ENCODE measurements at places on chromosomes 1 and 21.
A peak's percentile ranks its signal among the peaks of the same experiment; 100 is the strongest.

DNA sequence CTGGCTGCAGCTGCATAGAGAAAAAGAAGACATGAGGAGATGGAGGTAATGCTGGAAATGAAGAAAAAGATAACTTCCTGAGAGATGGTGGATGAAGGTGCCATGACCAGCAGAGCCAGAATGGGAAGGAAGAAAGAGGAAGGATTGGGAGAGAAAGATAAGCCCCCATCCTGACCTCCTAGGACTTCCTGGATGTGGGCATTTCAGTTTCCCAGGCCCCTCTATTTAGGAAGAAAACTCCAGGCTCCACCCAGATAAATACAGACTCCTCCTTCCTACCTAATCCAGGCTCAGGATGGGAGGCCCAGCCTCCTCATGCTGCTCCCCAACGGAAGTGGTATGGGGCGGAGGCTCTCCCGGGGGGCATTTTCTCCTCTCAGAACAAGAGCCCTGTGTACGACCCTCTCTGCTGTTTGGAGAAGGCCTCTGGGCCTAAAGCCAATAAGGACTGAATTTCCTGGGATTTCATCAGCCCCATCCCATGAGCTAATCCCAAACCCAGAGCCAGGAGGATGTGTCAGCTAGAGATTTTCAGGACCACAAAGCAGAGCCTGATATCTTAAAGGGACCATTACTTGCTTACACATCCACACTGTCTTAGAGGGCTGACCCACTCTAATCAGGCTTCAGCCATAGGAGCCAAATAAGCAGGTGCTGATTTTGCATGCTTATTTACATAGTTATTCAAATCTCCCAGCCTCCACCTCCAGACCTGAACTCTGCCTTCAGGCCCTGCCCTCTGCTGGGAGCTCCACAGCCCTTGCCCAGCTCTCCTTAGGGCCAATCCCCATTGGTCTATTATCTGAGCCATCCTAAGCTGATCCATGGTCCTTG is 5.1 kb upstream of the ARHGEF2 start:
- DNase-seq: peak; percentile 68

- DNase-seq: no peak
These were observed 604.2 kb downstream of the LRRIQ3 start for GRCh38 chr1:73593804-73594203.

DNA sequence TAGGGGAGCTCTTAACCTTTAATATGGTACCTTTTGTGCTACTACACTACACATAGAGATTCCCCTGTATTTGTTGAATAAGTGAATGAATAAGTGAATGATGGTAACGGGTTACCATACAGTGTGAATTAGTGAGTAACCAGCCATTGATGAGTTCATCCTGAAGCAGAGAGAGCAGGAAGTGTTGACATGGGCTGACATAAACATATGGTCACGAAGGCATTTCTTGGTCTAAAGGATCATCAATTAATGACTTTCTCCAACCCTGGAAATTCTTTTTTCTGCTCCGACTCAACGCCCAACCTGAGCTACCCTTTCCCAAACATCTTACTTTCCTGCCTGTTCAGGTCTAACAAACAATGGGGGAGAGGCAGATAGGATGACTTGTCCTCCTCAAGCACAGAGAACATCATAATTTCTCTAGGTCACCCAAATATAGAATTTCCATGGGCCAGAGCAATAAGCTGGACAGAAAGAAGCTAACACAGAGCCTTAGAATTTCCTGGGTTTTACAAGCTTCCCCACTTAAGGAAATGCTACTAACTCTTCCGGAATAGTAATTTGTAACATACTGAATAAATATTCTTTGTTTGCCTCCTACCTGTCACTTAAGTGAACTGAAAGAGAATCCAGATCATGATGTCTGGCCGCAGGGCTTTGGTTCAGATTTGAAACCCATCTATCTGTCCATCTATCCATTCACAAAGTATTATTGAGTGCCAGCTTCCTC is 114.7 kb upstream of the NGF start:
- DNase-seq: no peak

DNA sequence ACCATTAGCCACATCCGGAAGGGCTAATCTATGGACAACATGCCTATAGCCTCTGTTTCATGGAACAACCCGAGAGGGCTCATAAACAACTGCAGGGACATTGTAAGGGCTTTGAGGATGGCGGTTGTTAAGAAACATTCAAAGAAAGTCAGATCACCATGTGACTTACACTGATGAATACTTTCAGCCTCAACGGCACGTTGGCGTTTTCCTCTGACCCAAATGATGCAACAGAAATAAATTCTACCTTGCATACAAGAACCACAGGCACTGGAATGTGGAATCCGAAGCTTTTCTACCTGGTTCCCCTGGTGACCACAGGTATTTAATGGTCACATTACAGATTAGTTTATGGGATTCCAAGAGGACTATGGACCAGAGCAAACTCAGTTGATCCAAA is 107.0 kb downstream of the CLIC6 start:
- no peak for DNase-seq

All from hematopoietic multipotent progenitor cell treated with erythropoietin and hydrocortisone succinate and interleukin-3 and kit ligand, for 6 days (in vitro differentiated cells).